ENCODE measurements at places on chromosomes 6 and 20. TPM values are rescaled to one million over a fixed set of nuclear protein-coding genes. Genes with fewer than 3 reads are reported as not detected.

DNA sequence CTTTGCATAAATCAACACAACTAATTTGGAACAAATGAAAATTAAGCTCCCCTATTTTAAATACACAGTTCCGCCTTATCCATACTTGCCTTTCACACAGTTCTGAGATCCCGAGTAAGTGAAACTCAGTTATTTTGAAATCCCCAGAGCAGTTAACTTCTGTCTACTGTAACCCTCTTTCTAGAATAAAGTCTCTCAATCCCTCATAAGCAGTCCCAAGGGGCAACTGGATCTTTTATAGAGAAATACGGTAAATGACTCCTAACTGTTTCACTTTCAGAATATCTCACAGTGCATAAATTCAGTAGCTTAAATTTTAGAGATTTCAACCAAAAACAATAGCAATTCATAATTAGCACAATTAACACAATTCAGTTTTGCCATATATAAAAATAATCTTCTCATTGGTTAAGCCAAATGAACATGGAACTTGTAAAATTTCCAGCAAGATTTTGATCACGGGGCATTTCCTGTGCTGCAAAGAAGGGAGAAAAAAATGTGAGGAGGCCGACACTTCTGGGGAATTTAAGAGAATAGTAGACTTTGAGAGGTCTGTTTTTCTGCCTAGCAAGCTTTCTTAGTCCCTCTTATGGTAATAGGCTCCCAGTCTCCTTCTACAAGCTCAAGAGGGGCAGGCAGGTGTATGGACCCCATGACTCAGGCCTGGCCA lies 78.3 kb downstream of the KIF6 start:
- no peak for DNase-seq

SLC35F1 gene
- total RNA-seq: 2.7 TPM

DNA sequence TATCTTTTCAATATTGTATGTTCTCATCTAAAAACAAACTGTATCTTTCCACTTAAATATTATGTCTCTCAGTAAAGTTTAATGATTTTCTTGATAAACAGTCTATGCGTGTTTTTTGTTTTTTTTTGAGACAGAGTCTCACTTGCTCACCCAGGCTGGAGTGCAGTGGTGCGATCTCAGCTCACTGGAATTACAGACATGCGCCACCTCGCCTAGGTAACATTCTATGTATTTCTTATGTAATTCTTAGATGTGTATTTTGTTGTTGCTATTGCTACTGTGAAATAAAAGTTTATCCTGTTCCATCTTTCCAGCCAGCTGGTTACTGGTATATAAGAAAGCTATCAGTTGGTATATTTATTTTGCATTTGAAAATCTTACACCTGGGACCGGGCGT lies 29.4 kb downstream of the ABHD12 start:
- no peak for DNase-seq

GRCh38 chr20:10667560-10668167 lies 6.1 kb downstream of the JAG1 start:
- DNase-seq: no peak

- no peak for DNase-seq
These were observed 63.4 kb upstream of the ENPP5 start for GRCh38 chr6:46234156-46234556.

DNA sequence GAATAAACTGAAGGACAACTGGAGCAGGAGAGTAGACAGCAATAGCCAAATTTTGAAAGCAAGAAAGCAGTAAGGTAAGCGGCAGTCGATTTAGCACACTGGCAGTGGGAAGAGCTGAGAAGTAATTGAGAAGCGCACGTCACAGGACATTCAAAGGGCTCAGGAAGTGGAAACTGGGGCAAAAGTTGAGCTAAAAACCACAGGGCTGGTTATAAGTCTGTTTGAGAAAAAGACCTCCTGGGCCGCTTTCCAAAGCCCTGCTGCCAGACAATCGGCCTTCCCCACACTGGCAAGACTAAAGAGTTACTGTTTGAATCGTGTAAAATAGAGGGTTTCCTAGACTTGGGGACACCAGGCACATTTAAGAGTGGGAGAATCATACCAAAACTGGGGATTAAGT lies 161.4 kb downstream of the DNAH8 start:
- DNase-seq: no peak

GRCh38 chr6:11011787-11012234 lies 32.3 kb downstream of the ELOVL2 start:
- DNase-seq: no peak

DNA sequence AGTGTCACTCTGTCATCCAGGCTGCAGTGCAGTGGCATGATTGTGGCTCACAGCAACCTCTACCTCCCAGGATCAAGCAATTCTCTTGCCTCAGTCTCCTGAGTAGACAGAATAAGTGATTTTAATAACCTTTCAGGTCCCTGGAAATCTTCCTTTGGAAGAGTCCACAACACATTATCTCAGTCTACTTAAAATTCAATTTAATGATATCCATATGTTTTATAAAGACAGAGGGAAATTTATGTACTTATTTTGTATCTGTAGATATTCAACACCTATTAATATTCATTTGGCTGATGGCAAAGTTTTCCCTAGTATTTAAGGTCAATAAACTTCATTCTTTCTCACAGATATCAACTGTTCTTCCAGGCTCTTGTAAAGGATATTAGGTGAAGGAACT lies 881.4 kb upstream of the GJE1 start:
- DNase-seq: no peak

ANKRD66 gene
- total RNA-seq: not detected

THBD gene
- total RNA-seq: 76.9 TPM

AHCY gene
- total RNA-seq: 98.2 TPM

MLN gene
- not detected for total RNA-seq

PPP1R16B gene
- 6.4 TPM for total RNA-seq

PDYN gene
- total RNA-seq: not detected

KCNB1 gene
- 2.0 TPM for total RNA-seq

MAS1L gene
- total RNA-seq: not detected

DNA sequence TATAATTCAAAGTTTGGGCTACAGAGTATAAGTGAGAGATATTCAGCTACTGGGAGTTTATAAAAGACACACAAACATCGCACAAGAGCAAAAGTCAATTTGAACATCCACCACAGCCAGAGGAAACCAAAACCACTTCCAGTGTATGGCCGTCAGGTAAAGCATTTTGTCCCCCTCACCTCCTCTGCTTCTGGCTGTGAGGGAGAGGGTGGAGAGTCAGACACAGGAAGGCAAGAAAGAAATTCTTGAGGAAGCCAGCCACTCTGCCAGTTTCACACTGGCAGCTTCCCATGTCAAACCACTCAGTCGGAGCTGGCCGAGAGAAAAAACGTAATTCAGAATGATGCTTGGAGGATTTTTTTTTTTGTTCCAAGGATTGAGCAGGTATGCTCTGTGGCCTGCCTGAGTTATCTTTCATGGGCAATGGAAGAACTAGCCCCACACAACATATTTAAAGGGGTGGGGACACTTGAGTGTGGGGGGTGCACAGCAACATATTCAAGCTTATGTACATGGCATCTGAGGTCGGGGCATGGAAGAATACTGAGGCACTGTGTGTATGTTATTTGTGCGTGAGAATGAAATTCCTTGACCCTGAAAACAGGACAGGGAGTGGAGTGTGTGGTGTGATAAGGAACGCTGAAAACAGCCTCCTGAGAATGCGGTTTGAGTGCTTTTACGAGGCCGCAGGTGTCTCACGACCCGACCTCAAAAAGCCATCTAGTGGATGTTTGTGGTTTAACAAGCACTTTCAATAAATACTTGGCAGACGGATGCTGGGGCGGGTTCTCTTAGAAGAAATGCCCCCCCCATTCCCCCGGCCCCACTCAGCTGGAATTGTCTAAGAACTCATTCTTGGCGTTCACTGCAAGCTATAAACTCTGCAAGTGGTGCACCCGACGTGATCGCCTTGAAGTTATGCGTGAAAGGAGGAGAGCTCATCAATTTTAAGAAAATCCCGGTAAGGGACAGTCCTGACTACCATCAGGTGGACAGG lies 27.5 kb upstream of the ZBTB22 start:
- no peak for DNase-seq

DNA sequence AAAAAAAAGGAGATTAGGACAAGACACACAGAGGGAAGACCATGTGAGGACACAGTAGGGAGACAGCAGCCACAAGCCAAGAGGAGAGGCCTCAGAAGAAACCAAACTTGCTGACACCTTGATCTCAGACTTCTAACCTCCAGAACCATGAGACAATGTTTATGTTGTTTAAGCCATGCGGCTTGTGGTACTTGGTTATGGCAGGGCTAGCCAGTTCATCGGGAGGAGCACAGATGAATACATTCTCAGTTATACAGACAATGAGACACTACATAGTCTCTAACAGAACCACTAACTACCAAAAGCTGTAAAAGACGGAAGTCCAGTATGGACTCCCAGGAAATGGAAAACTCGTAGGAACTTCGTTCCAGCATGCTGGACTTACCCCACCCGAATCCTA lies 116.8 kb downstream of the MBOAT1 start:
- no peak for DNase-seq

DNA sequence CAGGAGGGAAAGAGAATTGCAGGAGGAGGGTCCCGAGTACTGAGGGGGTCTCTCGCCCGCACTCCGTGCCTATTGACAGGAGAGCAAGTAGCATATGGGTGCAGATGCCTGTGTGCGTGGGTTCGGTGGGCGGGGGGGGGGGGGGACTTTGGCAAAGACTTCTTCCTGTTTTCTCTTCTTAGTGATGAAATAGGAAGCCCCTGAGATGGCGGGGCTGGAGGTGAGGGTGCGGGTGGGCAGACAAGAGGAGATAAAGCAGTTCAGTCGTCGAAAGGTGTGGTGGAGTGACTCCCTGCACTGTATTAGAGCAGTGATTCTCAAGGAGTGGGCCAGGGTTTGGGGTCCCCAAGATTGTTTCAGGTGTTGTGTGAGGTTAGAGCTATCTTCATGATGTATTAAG lies 3.7 kb downstream of the NAA20 start:
- DNase-seq: no peak

DNA sequence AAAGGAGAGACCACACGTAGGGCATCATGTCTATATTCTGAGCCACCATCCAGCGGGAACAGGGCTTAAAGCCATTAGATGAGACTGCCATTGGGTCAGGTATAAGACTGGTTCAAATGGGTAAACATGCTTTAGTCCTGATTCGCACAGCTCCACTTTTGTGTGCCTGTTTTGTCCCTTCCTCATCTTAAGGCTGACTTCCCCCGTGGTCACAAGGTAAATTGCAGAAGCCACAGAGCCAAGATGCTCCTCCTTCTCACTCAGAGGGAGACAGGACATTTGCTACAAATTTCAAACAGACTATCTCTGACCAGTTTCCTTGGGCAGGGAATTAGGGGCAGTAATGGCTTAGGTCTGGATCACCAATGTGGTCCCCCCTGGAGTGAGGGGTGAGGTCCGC lies 11.4 kb upstream of the IFNGR1 start:
- no peak for DNase-seq

ZNF334 gene
- 5.4 TPM for total RNA-seq

VNN1 gene
- 2.0 TPM for total RNA-seq

- DNase-seq: no peak
These were observed 3.3 kb downstream of the WFDC3 start for GRCh38 chr20:45788351-45788750.

DNA sequence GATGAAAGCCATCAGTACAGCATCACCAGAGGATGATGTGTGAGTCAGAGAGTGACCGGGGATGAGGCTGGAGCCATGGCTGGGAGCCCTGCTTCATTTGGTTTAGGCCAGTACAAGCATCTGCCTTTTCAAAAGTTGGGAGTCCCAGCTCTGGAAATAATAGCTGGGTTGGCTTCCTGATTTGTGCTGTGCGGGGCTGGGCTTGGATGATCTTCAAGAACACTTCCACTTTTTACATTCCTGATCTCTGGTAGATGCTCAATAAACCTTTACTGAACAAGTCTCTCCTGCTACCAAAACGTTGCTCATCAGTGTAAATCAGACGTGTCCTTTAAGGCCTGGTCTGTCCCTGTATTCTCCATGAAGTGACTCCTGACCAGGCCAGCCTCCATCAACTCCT lies 44.1 kb upstream of the ADGRF4 start:
- DNase-seq: no peak

GRCh38 chr20:51926670-51927305 lies 124.5 kb upstream of the SALL4 start:
- DNase-seq: no peak

DNA sequence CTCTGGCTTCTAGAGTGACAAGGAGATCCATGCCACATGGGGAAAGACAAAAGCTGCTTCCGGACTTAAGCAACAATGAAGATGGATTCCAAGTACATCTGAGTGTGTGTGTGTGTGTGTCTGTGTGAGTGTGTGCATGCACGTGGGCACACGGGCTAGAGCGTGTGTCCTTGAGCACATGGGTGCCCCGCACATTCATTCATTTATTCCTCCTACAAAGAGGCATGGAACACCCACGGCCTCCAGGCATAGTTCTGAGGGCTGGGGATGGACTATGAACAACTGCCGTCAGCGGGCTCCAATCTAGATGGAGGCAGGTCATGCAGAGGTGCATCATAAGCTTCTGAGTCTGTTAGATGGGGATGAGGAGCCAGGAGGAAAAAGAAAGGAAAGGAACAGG lies 49.1 kb downstream of the GRM4 start:
- DNase-seq: no peak

DNA sequence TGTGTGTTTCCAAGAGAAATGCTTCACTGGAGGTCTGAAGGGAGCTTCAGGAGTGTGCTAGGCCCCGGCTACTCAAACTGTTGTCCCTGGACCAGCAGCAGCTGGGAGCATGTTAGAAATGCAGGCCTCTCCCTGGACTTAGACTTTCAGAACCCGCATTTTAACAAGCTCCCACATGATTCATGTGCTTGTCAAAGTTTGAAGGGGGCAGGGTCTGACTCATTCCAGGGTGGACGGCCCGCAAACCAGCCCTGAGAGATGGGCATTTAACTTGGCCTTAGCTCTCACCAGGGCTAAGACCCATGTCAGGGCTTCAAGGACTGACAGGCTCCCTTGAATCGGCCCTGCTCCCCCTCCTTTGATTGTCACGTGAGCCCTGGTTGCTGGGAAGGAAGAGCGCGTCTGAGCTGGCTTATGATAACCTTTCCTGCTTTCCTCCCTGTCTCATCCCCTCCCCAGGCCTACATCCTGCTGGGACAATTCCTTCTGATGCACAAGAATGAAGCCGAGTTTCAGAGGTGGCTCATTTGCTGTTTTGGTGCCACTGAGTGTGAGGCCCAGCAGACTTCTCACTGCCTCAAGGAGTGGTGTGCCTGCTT lies 35.5 kb downstream of the BANF2 start:
- DNase-seq: no peak

DNA sequence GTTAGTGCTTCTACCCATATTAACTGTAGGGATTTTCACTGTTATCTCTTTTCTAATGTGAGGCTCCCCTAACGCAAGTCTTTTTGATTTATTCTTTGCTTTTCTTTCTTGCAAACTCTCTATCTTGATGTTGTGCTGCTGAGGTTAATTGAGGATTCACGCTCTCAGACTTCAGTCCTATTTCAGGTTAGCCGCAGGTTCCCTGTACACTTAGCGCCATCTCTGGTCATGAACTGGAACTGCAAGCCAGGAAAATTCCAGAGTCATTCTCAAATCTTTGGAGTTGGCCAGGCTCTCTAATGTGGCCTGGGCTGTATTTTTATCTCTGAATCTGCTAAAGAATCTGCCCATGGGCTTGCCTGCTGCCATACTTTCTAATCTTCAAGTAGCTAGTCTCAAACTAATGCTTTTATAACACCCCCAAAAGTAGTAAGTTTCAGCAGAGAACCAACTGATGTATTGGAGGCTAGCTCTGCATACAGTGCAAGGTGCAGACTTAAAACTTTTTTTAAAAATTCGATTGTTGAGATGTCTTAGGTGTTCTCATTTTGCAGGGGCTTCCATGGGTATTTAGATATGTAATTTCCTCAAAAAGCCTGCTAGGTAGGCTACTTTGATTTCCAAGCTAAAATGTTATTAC lies 91.1 kb upstream of the OPRM1 start:
- no peak for DNase-seq

All from vagina (tissue), 2 donors.